Amniotic stem cell (primary cell): ENCODE measurements at places on chromosomes 12 and 14.

DNA sequence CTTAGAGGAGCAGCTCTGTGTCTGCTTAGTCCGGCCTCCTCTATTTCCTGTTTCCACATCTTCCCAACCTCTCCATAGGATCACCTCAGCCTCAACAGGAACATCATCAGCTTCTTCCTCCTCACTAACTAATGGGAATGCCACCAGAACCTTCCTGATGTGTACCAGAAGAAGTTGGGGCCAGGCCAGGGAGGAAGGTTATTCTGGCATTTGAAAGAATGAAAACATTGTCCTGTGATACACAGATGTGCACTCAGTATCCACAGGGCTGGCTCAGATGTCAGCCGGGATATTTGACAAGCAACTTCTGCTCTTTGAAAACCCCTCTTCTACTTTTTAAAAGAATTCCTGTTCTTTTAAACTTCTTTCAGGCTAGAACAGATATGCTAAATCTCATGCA is 63.6 kb downstream of the TMEM30B start:
- no peak for DNase-seq

DNA sequence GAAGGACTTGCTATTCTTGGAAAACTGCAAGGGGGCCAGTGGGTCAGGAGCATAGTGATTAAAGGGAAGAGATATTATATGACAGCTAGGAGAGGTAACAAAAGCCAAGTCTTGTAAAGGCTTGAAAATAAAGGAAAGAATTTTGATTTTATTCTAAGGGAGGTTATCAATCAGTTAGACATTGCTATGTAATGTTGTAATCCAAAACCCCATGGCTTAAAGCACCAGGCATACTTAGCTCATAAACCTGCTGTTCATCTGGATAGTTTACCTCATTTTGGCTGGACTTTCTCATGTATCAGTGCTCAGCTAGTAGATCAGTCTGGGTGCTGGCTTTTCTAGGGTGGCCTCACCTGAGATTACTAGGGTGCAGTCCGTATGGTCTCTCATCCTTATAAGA is 680.9 kb upstream of the LMO3 start:
- no peak for DNase-seq

GRCh38 chr14:67237591-67237990 is 3.6 kb upstream of the PALS1 start:
- DNase-seq = no peak

GRCh38 chr14:85675957-85676356 is 146.0 kb downstream of the FLRT2 start:
- no peak for DNase-seq

DNA sequence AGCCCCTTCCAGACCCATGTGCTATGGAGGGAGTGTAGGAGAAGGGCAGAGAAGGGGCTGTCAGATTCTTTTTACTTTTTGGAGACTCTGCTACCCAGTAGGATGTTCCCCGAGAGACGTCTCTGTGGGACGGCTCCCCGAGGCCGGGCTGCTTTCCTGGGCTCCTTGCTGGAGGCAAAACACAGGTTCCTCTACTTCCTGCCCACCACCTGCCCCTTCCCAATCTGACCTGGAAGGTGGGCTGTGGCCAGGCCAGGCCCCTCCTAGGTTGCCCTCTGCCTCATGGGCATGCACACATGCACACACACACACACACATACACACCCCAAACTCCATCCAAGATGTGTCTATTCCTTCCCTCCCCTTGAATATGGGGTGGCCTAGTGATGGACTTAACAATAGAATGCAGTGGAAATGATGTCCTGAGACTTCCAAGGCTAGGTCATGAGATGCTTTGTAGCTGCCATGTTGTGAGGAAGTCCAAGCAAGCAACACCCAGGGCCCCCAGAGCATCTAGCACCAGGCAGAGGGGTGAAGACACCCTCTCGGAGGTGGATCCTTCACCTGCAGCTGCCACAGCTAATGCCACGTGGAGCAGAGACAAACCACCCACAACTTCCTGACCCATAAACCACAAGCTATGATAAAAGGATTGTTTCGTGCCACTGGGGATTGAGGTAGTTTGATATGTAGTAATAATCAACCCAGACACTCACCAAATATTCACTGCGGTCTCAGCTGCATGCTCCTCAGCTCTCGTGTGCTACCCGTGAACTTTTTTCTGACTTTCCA is 1.6 kb upstream of the ASB2 start:
- DNase-seq = no peak

- no peak for DNase-seq
These were observed 29.9 kb upstream of the TMEM260 start for GRCh38 chr14:56549721-56550120.

DNA sequence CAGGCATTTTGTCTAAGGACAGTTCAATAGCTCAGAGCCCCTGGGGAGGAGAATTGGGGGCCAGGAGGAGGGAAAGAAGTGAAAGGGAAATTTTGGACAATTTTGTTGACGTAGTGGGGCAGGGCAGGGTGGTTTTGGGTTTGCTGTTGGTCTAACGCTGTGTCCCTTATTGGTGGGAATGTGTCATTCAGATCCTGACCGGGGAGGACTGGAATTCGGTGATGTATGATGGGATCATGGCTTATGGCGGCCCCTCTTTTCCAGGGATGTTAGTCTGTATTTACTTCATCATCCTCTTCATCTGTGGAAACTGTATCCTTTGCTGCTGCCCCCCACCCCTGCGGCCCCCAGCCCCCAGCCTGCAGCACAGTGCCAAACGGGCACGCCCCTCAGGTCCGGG is 212.1 kb upstream of the FKBP4 start:
- no peak for DNase-seq

GRCh38 chr14:51479584-51480325 is 172.0 kb upstream of the FRMD6 start:
- DNase-seq = no peak

- no peak for DNase-seq
These were observed 155.9 kb downstream of the SLC41A2 start for GRCh38 chr12:104802208-104802607.

GRCh38 chr14:36784541-36784940 is 122.9 kb downstream of the PAX9 start:
- no peak for DNase-seq

DNA sequence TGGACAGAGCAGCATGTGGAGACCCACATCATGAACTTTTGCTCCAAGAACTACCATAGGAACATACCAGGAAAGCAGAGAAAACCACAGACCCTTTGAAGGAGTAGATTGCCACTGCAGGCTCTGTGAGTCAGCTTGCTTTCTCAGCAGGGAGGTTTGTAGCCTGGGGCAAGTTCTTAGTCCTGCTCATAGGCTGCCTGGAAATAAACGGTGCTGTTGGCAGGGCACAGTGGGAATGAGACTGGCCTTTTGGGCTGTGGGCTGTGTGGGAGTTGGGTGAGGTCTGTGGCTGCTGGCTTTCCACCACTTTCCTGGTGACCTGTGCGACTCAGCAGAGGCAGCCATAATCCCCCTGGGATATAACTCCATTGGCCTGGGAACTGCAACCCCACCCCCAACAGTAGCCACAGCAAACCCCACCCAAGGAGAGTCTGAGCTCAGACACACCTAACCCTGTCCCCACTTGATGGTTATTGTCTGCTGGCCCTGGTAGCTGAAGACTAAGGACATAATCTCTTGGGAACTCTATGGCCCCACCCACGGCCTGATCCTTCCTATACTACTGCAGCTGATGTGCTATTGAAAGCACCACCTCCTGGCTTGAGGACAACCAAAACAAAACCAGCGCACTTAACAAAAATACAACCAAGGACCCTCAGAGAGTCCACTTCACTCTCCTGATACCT is 192.1 kb upstream of the GARIN6 start:
- peak; percentile 86 for DNase-seq

DNA sequence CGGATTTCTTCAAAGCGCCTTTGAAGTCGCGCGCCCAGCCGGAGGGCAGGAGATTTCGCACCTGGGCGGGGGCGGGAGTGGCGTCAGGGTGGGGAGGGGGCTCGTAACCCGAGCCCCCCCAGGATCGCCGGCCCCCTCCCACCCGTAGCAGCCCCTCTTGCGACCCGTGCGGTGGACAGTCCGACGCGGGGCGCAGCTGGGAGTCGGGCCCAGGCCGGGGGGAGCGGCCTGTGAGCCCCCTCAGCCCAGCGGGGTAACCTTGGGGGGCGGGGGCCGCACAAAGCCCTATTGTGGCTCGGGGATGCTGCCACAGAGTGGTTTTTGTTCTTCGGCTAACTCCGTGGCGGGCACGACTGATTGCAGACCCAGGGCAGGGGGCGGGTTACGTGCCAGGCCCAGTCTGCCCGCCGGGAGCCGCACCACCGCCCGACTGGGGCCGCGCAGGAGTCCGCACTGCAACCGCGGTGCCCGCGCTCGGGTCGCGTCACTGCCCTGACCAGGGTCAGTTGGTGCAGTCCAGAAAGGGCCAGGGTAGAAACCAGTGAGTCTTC is 4.2 kb upstream of the AAAS start:
- DNase-seq = no peak

DNA sequence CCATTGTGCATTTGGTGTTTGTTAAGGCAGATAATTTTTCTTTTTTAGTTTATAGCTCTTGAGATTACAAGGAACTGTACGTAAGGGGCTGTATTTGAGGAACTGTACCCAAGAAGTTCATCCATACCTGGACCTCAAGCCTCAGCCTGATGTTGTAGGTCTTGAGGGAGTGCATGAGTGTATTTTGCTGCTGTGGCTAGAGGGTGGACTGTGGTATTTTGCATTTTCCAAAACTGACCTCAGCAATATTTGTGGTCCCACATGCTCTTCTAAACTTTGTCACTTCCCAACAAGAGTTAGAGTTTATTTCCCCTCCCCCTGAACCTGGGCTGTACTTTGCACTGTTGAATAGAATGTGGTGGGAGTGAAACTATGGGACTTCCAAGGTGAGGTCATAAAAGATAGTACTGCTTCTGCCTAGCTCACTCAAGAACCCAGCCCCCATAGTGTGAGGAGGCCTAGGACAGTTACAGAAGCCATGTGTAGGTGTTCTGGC is 42.2 kb upstream of the FBXO33 start:
- DNase-seq = no peak

DNA sequence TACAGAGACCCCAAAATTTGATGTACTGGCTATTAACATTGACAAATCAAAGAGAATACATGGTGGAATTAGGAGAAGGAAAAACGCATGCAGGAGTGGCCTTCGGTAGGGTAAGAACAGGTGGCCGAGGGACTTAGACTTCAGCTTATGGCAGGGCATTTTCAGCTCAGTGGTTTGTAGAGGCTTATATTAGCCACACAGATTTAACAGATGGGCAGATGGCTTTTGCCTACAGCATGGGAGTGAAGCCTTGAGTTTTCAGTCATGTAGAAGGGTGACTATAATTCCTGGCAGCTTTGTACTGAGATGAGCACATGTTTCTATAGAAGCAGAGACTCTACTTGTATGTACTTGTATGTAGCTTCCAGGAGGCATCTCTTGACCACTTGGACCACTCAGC is 40.9 kb upstream of the PLEKHA5 start:
- no peak for DNase-seq

GRCh38 chr12:25384893-25385248 is 134.1 kb upstream of the KRAS start:
- no peak for DNase-seq

DNA sequence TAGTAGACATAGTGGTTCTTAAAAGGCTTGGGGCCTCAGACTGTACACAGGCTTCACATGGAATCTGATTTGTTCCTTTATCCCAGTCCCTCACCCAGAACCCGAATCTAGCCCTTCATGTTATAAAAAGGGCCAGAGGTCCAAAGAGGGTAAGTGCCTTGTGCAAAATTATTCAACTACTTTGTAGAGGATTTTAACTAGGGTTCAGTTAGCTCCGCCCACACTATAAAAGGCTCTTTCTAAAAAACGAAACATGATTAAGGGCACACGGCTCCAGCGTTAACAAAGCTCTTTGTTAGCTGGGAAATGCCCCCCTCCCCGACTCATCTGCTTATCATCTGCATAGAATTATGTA is 3.2 kb upstream of the SOCS2 start:
- no peak for DNase-seq

GRCh38 chr12:112380663-112381405 is 1.4 kb downstream of the HECTD4 start:
- DNase-seq = no peak

- no peak for DNase-seq
These were observed 188.1 kb downstream of the ANO4 start for GRCh38 chr12:100982511-100983183.

- no peak for DNase-seq
These were observed 37.0 kb upstream of the SFSWAP start for GRCh38 chr12:131673888-131674257.

GRCh38 chr14:81102217-81102616 is 118.5 kb downstream of the GTF2A1 start:
- no peak for DNase-seq

DNA sequence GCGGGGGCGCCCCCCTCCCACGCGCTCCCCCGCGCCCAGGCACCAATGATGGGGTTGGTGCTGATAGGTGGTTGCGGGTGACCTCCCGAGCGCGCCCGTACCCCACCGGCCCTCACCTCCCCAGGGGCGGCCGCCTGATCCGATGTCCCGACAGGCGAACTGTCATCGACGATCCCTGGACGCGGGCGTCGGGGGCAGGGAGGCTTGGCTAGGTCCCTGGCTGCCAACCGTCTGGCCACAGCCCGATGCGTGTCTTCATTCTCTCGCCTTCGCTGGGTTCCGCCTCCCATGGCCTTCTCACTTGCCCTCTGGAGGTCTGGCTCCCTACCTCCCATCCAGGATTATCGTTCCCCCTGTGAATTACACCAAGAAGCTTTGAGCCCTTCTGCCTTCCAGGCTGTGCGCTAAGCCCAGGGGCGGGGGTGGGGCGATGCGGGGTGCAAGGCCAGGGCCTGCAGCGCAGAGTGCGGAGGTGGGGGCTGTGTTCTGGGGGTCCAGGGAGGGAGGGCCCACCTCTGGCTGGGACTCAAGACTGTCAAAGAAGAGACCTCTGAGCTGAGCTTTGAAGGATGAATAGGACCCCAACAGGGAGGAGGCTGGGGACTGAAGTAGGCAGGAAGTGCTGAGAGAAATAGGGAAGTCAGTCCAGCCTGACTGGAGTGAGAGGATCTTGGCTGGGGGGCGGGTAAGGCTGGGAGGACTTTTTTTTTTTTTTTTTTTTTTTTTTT is 7.7 kb upstream of the RACGAP1 start:
- no peak for DNase-seq

- DNase-seq = no peak
These were observed 164.7 kb downstream of the ADCK1 start for GRCh38 chr14:77964586-77964985.

GRCh38 chr14:32166029-32166428 is 35.8 kb upstream of the RNU6-7 start:
- DNase-seq = no peak

DNA sequence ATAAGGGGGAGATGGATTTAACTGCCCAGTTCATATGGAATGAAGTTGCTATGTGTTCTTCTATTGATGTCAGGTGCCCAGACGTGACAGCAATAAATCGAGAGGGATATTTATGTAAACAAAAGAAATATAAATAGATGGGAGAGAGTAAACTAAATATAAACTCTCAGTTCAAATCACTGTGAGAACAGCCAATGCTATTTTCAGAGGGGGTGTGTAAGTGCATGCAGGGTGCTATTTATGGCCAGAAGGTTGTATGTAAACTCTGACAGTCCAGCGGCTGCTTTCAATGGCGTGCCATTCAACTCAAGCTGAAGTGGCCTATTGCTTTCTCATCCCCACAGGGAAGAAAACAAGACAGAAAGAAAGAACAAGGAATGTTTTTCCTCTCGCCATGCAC is 127.2 kb downstream of the KCNA5 start:
- no peak for DNase-seq

GRCh38 chr14:75295061-75295461 is 16.4 kb downstream of the FOS start:
- peak; percentile 41 for DNase-seq

GRCh38 chr14:95339301-95339865 is 19.7 kb upstream of the CLMN start:
- no peak for DNase-seq

- no peak for DNase-seq
These were observed 71.7 kb upstream of the GPATCH2L start for GRCh38 chr14:76080025-76080424.

- no peak for DNase-seq
These were observed 12.7 kb downstream of the CPSF6 start for GRCh38 chr12:69252033-69252432.
